ENCODE measurements at places on chromosomes 4 and X.

- DNase-seq, result no peak
Observed at GRCh38 chr4:132065940-132066495, 1083.1 kb upstream of the PCDH10 start.

DNA sequence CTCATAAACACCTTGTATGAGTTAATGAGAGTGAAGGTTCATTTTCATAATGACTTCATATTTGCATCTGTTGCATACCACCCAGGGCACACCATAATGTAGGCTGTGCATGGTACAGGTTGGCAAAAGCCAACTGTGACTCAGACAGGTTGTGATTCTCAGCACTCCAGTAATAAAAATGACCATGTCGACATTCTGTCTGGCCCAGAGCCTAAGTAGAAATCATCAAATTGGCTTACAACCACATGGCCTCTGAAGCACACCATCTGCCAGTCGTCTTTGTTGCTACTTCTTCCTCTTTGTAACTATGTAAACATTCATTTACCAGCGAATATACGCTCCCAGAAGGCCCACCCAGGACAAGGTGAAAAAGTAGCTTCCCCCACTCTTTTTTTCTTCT lies 459.5 kb downstream of the GASK1B start:
- DNase-seq, result no peak

DNA sequence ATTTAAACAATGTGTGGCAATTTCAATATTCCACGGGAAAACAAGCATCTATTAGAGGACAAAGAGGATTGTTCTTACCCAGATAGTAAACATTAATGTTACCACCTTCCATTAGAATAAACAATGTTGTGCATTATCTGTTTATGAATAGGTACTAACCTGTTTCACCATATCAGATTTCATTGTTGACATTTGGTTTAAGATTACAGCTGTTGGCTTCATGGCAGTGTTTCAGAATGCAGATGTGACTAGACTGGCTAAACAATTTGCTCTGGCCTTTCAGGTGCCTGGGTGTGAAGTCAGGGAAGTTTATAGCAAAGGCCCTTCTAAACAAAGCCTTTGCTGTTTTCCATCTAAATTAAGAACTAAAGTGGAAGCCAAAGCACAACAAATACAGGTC lies 464.7 kb upstream of the FAM47C start:
- no peak for DNase-seq

DNA sequence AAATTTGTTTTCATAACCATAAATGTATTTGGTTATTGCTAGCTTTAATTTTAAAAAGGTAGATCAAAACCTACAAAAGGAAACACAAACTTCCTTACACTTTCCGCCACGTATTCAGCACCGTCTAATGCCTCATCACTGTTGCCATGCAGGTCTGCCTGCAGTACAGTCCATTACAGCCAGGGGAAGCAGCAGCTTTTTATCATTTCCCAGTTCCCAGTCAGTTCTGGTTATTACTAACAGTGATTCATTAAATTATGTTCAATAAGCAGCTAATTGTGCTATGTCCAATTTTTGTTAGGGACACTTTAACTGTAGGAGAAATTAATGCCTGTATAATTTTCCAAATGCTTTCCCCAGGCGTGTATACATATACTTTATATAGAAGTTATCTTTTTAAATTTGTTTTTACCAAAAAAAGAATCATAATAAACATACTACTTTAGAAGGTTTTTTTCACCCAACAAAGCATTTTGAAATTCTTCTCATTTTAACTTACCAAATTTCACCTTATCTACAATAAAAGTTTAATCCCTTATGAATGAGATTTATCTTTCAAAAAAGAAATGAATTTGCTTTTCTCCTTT lies 93.3 kb downstream of the ANXA3 start:
- DNase-seq, result peak; percentile 8

DNA sequence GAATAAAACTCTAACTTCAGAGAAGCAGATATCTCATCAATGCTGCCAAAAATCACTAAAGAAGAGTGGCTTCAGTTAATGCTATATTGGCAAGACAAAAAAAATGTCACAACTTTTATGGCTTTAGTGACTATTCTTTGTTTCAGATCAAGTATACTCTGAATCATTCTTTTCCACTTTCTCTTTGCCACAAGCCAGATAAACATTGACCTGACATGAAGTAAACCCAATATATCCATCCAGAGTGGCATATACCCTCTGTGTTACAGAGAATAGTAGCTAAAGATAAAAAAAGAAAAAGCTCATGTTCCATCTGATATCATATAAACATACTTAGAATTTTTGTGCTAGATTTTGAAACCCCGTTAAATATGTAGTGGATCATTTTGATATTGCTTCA lies 206.7 kb upstream of the CNKSR2 start:
- no peak for DNase-seq

DNA sequence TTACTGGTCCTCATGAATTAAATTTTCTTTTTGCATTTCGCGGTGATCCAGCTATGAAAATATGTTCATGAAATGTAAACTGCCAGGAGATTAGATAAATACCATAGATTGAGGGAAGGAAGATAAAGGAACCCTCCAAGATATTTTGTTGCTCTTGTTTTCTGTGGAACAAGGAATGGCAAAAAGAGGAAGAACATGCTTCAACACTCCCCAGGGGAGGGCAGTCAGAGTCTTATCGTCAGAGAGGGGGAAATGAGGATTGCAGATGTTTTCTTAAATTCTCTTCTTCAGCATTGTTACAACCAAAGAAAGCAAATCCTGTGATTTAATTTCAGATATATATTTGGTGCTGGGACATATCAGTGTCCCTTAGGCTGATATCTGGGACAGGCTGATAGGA lies 9.5 kb upstream of the SFRP2 start:
- no peak for DNase-seq

DNA sequence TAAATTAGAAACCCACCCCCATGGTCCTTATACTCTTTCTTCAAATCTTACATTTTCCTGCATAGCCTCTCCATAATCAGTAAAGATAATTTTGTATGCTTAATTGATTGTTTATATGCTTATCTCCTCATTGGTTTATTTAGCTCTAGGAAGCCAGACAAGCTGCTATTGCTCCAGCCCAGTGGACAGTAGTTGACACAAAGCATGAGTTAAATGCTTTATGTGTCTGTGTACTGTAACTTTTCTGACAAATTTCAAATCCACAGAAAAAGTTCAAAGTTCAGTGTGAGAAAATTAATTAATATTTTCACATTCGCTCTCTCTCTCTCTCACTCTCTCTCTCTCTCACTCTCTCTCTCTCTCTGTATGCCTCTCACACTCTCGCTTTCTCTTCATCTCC lies 181.7 kb downstream of the GABRB1 start:
- DNase-seq, result no peak

GRCh38 chrX:132730726-132731125 lies 227.7 kb downstream of the HS6ST2 start:
- DNase-seq, result no peak

GRCh38 chrX:131394384-131394783 lies 105.3 kb upstream of the IGSF1 start:
- DNase-seq, result no peak

DNA sequence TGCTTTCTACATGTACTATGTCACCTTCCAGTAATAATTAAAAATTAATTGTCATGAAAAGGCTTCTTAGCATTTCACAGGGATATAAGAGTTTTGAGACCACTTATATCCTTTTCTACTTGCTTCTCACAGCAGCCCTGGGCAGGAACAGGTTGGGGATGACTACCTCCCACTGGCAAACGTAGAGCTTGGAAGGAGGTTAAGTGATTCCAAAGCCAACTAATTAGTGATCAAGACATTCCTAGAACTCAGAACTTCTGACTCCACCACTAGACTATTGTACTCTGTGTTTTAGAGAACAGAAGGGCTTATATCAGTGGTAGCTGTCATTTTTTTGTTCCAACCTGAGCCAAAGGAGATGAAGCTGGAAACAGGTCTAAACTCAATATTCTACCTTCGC lies 364.5 kb upstream of the BOD1L1 start:
- no peak for DNase-seq

GRCh38 chrX:50117476-50117875 lies 83.3 kb downstream of the AKAP4 start:
- no peak for DNase-seq

DNA sequence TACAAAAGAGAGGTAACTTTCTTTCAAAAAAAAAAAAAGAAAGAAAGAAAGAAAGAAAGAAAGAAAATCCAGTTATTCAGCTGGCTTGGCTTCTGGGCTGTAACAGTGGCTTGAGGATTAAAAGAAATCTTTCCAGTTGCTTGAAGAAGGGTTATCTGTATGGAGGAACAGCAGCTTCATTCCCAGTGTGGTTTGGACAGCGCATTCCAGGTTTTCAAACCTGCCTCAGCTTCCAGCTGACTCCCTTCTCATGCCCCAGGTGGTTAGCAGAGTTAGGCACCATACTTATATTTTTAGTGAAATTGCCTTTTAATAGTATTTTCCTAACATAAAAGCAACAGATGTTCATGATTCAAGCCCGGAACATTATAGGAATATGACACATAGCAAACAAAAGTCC lies 48.6 kb downstream of the TMEM164 start:
- DNase-seq, result no peak

DNA sequence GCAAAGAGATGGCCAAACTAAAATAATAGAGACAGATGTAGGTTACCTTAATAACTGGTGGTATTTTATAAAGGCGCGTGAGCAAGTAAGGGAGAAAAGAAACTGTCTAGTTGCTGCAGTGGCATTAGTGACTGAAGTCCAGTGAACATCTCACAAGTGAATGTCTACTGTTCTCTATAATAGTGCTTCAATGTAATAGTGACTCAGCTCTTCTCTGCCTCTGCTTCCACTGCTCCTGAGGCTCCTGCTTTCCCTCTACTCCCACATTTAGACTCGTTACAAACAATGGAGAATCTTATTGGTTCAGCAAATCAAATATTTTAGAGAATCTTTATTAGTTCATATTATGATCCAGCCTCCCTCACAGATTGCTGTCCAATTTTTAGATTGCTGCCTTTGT lies 779.1 kb upstream of the HTR2C start:
- no peak for DNase-seq

GRCh38 chr4:185099024-185099682 lies 43.9 kb upstream of the SLC25A4 start:
- no peak for DNase-seq
